Uterus (tissue), 4 donors: ENCODE measurements at places on chromosomes 7 and 10. TPM values are rescaled to one million over a fixed set of nuclear protein-coding genes. Genes with fewer than 3 reads are reported as not detected.

- no peak for DNase-seq
- no peak overlapping the region for H3K4me3 ChIP-seq
- no peaks in the 10 kb centered on the region for H3K4me1 ChIP-seq
- no peaks in the 10 kb centered on the region for H3K27me3 ChIP-seq
- H3K36me3 ChIP-seq: no peaks in the 10 kb centered on the region
- no peak overlapping the region for H3K27ac ChIP-seq
Observed at GRCh38 chr7:78718212-78718611, 735.3 kb downstream of the MAGI2 start.

DNA sequence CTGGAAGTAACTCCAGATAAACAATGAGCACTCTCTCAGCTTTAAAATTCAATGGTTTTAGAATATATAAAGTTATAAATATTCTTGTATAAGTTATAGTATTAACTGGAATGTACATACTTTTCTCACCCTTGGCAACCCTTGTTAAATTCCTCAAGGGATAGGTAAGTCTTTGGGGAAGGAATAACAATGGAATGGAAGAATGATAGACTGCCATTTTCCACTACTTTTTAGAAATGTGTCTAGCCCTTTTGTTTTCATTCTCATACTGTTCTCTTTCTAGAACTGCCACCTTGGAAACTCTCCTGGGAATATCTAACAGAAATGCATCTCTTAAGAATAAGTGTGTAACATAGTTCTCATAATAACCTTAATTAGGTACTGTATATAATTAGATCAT lies 8.3 kb downstream of the KIF5B start:
- no peak for DNase-seq
- no peak overlapping the region for H3K27ac ChIP-seq
- H3K27me3 ChIP-seq: no peaks in the 10 kb centered on the region
- H3K4me1 ChIP-seq: no peaks in the 10 kb centered on the region

GRCh38 chr7:85039196-85039923 lies 147.5 kb downstream of the SEMA3D start:
- H3K4me3 ChIP-seq: no peak overlapping the region
- no peaks in the 10 kb centered on the region for H3K27me3 ChIP-seq
- H3K36me3 ChIP-seq: no peaks in the 10 kb centered on the region
- H3K27ac ChIP-seq: no peak overlapping the region

Gene MSMB
- total RNA-seq: not detected

Gene METTL27
- 9.3 TPM for total RNA-seq

Gene TMEM270
- total RNA-seq: not detected

GRCh38 chr7:90592033-90592432 lies 4.1 kb upstream of the CDK14 start:
- H3K36me3 ChIP-seq: no peaks in the 10 kb centered on the region
- no peak overlapping the region for H3K4me3 ChIP-seq
- H3K4me1 ChIP-seq: no peaks in the 10 kb centered on the region
- no peak overlapping the region for H3K27ac ChIP-seq

Gene DPP6
- total RNA-seq: 27.1 TPM

- H3K27ac ChIP-seq: no peak overlapping the region
- no peak for DNase-seq
- no peak overlapping the region for H3K4me3 ChIP-seq
- H3K27me3 ChIP-seq: no peaks in the 10 kb centered on the region
- H3K36me3 ChIP-seq: no peaks in the 10 kb centered on the region
Observed at GRCh38 chr7:154569916-154570315, 433.0 kb downstream of the PAXIP1 start.

- H3K27ac ChIP-seq: no peak overlapping the region
- H3K4me3 ChIP-seq: no peak overlapping the region
- H3K27me3 ChIP-seq: no peaks in the 10 kb centered on the region
Observed at GRCh38 chr7:134515569-134516468, 11.5 kb upstream of the AKR1B10 start.

GRCh38 chr10:128364631-128365030 lies 238.4 kb upstream of the MKI67 start:
- no peak overlapping the region for H3K27ac ChIP-seq
- H3K4me3 ChIP-seq: no peak overlapping the region
- no peaks in the 10 kb centered on the region for H3K27me3 ChIP-seq
- DNase-seq: no peak

Gene CPXM2
- 48.2 TPM for total RNA-seq

GRCh38 chr10:89949496-89949895 lies 248.1 kb downstream of the KIF20B start:
- H3K36me3 ChIP-seq: no peaks in the 10 kb centered on the region
- no peaks in the 10 kb centered on the region for H3K27me3 ChIP-seq
- H3K4me3 ChIP-seq: no peak overlapping the region
- no peaks in the 10 kb centered on the region for H3K4me1 ChIP-seq

GRCh38 chr10:69237528-69238159 lies 17.5 kb downstream of the HKDC1 start:
- no peak overlapping the region for H3K4me3 ChIP-seq
- peaks cover 3% of the 10 kb centered on the region for H3K4me1 ChIP-seq
- H3K27me3 ChIP-seq: no peaks in the 10 kb centered on the region
- H3K36me3 ChIP-seq: no peaks in the 10 kb centered on the region
- peak; percentile 88 for DNase-seq

Gene SCIN
- 3.2 TPM for total RNA-seq

DNA sequence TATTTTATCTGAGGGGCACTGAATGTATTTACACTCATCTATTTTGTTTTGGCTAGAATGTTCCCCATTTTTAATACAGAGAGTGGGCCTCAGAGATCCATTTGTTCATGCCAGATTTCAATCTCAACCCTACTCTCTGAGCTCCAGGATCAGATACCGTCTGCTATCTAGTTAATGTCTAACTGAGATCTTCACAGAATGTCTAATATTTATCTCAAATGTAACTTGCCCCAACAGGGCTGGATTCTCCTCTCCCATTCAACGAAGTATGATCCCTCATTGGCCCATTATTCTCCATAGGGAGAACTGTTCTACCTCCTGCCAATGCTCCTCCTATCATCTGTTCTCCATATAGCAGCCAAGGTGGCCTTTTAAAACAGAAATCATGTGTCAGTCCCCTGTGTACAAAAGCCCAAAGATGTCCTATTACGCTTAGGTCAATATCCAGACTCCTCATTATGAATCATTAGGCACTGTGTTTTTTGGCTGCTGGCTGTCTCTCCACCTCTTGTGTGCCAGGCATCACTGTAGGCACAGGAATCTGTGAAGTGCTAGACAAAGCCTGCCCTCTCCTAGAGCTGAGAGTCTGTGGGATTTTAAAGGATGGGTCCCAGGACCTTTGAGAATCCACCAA lies 169.3 kb upstream of the AGK start:
- H3K4me1 ChIP-seq: no peaks in the 10 kb centered on the region
- DNase-seq: no peak
- H3K4me3 ChIP-seq: no peak overlapping the region
- no peak overlapping the region for H3K27ac ChIP-seq
- no peaks in the 10 kb centered on the region for H3K27me3 ChIP-seq

- H3K27ac ChIP-seq: no peak overlapping the region
- H3K36me3 ChIP-seq: no peaks in the 10 kb centered on the region
- H3K27me3 ChIP-seq: no peaks in the 10 kb centered on the region
Observed at GRCh38 chr7:130662426-130662825, 6.1 kb downstream of the COPG2 start.

- no peaks in the 10 kb centered on the region for H3K36me3 ChIP-seq
- H3K27me3 ChIP-seq: no peaks in the 10 kb centered on the region
- H3K4me1 ChIP-seq: peaks cover 13% of the 10 kb centered on the region
- H3K27ac ChIP-seq: peak overlapping the region; percentile 70
Observed at GRCh38 chr10:650886-651615, 38.4 kb downstream of the DIP2C start.

GRCh38 chr10:58400609-58401008 lies 15.4 kb downstream of the TFAM start:
- H3K36me3 ChIP-seq: no peaks in the 10 kb centered on the region
- no peak for DNase-seq
- no peaks in the 10 kb centered on the region for H3K4me1 ChIP-seq
- no peak overlapping the region for H3K4me3 ChIP-seq

Gene VAX1
- not detected for total RNA-seq

DNA sequence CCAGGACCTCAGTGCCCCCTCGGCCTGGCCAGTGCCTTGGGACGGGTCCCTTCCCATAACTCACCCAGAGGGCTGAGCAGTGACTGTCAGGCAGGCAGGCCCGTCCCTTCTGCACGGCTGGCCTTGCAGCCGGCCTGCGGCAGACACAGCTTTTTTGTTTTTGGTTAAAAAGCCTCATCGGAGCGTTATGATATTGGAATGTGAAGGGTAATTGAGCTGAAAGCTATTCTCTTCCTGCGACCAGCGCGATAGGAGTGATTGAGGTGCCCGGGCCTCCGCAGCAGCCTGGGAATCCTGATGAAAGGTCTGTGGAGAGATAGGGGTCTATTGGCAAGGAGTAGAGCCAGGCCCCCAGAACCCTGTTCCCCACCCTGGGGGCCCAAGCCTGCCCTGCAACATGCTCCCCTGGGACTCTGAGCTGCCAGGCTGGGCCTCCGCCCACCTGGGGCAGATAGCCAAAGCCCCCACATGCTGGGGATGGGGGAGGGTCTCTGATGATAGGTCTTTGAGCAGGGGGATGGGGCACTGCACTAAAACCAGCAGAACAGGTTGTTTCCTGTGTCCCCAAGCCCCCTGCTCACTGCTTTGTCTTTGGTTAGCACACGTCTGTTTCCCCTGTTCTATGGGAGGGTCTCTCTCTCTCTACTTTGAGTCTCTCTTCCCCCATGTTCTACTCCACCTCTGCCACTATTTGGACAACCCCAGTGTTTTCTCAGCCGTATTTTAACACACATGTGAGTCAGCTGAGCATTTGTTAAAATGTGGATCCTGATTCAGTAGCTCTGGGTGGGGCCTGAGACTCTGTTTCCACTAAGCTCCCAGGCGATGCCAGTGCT lies 131.9 kb downstream of the CDH23 start:
- no peaks in the 10 kb centered on the region for H3K4me1 ChIP-seq
- no peaks in the 10 kb centered on the region for H3K27me3 ChIP-seq
- no peak overlapping the region for H3K4me3 ChIP-seq
- no peak overlapping the region for H3K27ac ChIP-seq
- DNase-seq: no peak
- H3K36me3 ChIP-seq: no peaks in the 10 kb centered on the region

Gene PDK4
- 12.0 TPM for total RNA-seq

- DNase-seq: no peak
- no peak overlapping the region for H3K4me3 ChIP-seq
- no peaks in the 10 kb centered on the region for H3K27me3 ChIP-seq
- H3K4me1 ChIP-seq: no peaks in the 10 kb centered on the region
- H3K36me3 ChIP-seq: no peaks in the 10 kb centered on the region
- H3K27ac ChIP-seq: no peak overlapping the region
Observed at GRCh38 chr7:90424720-90425119, 21.5 kb downstream of the CLDN12 start.

Gene BMPER
- total RNA-seq: 1.0 TPM

GRCh38 chr10:29849886-29850285 lies 209.5 kb downstream of the JCAD start:
- H3K4me1 ChIP-seq: no peaks in the 10 kb centered on the region
- peak overlapping the region; percentile 72 for H3K27ac ChIP-seq
- no peak overlapping the region for H3K4me3 ChIP-seq
- DNase-seq: no peak
- no peaks in the 10 kb centered on the region for H3K36me3 ChIP-seq

- DNase-seq: no peak
- no peaks in the 10 kb centered on the region for H3K27me3 ChIP-seq
- no peak overlapping the region for H3K4me3 ChIP-seq
- H3K4me1 ChIP-seq: no peaks in the 10 kb centered on the region
- H3K27ac ChIP-seq: no peak overlapping the region
- H3K36me3 ChIP-seq: no peaks in the 10 kb centered on the region
Observed at GRCh38 chr10:18625886-18626285, 25.5 kb downstream of the NSUN6 start.

DNA sequence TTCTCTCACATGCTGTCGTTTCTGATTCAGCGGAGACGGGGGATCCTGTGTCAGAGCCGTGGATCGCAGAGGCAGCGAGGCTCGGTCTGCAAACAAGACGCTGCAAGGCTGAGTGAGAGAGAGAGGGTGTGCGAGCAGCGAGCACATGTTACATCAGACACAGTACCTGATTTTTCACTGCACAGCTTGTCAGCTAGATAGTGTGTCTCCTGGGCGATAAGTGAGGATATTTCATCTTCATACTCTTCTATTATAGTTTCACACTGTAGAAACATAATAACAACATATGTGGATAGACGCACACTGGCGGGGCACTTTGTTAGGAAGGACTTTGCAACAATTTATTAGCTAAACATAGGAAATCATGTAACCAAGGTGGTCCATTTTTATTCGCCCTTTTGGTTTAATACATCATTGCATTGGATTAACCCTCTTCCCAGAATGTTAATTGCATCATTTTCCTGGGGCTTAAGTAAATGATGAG lies 39.5 kb downstream of the CNPY1 start:
- DNase-seq: no peak
- no peaks in the 10 kb centered on the region for H3K4me1 ChIP-seq
- no peak overlapping the region for H3K27ac ChIP-seq

Gene PAPOLB
- total RNA-seq: 1.6 TPM

Gene RBM28
- total RNA-seq: 54.5 TPM

- H3K27me3 ChIP-seq: no peaks in the 10 kb centered on the region
- no peak overlapping the region for H3K4me3 ChIP-seq
- H3K27ac ChIP-seq: no peak overlapping the region
- no peaks in the 10 kb centered on the region for H3K4me1 ChIP-seq
Observed at GRCh38 chr7:44469461-44470134, 20.9 kb downstream of the NUDCD3 start.

DNA sequence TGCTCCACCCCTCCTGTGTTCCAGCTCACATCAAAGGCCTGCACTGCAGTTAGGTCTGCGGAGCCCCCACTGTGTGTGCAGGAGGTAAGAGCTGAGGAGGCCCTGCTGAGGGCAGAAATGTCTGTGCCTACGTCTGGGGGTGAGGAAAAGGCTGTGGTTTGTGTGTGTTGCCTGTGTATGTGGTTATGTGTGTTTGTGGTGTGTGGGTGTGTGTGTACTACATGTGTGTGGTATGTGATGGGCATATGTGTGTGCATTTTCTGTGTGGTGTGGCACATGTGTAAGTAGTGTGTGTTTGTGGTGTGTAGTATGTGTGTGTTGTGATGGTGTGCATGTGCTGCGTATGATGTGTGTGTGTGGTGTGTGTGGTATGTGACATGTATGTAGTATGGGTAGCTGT lies 36.2 kb downstream of the ANXA8 start:
- no peak for DNase-seq
- H3K4me1 ChIP-seq: no peaks in the 10 kb centered on the region

- no peaks in the 10 kb centered on the region for H3K4me1 ChIP-seq
- no peaks in the 10 kb centered on the region for H3K36me3 ChIP-seq
- no peaks in the 10 kb centered on the region for H3K27me3 ChIP-seq
- no peak for DNase-seq
Observed at GRCh38 chr7:27866256-27866655, 126.3 kb downstream of the TAX1BP1 start.
